ENCODE measurements at places on chromosomes 12 and 14.

DNA sequence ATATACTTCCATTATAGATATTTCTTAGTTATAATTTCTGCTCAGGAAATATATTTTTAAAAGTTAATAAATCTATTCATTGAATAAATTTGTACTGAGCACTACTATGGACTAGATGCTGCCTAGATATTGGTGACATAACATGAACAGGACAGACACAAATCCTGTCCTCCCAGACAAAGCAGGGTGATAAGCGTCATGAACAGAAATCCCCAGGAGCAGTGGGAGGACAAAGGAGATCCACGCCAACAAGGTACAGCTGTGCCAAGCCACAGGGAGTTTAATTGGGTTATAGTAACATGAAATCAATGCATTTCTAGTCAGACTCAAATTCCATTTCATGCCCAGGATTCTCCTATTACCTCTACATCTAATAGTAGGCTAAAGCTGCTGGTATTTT is 171.8 kb upstream of the CPNE8 start:
- no peak for DNase-seq

- DNase-seq: no peak
Observed at GRCh38 chr14:60647081-60647836, 2.0 kb downstream of the SIX1 start.

DNA sequence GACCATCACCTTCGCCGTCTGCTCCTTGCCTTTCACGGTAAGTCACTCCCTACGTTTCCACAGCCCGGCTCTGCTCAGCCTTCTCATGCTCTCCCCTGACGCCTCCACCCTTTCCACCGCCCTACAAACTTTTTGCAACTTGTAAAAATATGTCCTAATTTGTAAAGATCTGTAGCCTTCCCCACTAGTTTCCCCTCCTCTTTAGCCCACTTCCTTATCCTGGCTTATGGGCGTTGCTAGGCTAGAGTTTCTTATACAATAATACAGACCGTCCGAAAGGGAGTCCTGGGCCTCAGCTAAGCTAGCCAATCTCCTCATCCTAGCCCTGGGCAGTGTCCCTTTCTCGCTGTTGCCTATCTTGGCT is 1.2 kb downstream of the PTGER2 start:
- DNase-seq: no peak

- DNase-seq: no peak
Observed at GRCh38 chr12:58368001-58368400, 426.6 kb downstream of the ATP23 start.

DNA sequence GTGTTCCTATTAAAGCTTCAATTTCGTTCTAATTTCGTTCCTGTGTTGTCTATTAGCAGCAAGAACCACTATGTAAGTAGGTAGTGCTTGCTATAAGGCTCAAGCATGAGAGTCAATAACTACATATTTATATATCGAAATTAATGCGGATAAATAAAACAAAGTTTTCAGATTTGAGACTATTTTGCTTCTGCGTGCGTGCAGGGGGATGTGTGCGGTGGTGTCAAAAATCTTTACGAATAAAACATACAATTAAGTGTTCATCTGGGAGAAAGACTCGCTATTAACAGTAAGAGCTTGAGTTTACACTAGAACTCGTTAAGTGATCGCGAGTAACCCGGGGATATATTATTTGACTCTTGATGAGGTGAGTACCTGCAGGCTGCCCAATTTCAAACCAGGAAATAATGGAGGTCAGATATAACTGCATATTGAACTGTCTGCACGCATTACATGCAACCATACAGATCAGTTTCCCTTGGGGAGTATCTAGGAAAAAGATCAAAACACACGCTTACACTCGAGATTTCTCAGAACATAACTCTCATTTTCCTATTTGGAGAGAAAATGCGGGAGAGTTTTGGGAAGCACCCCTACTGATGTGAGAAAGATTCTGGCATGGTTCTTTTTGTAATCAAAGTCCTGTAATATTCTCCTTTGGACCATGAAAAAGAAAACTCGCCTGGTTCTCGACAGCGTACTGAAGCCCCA is 813 bp downstream of the TWF1 start:
- DNase-seq: no peak

All from GM12864 (cell line).